ENCODE measurements at places on chromosomes 7 and 10.

- no peak for DNase-seq
These were observed 71.1 kb upstream of the SLC39A12 start for GRCh38 chr10:17880601-17881000.

DNA sequence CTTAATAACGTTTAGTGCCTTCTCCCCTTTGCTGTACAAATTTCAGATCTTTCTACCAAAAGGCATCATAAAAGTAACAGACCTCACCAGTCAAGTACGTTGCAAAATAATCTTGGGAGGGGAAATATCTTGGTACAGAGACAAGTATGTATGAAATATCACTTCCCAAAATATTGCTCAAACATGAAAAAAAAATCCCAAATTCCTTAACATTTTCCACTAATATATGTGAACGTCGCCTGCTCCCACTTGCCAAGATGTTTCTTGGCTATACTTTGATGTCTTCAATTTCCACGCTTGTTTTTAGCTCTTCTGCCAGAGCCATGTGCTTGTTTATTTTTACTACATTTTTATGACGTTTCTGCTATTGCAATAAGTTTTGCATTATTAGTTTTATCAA lies 223.5 kb downstream of the PLXNA4 start:
- no peak for DNase-seq

DNA sequence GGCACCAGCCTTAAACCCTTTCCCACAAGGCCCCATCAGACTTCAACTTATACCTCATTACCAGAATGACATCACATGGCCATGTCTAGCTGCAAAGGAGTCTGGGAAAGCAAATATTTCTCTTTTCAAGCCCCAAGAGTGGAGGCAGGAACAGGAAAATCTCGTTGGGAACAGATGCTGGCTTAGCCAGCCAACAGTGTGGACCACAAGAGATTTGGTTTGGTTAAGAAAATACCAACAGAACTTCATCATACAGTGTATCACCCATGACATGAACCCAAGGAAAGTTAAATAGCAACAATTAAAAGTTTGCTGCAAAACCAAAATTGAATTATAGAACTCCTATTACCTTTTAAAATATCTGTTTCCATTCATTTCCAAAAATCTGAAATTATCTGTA lies 2.2 kb upstream of the MET start:
- DNase-seq = no peak

GRCh38 chr10:79629955-79630327 lies 19.2 kb downstream of the SFTPA1 start:
- DNase-seq = no peak

DNA sequence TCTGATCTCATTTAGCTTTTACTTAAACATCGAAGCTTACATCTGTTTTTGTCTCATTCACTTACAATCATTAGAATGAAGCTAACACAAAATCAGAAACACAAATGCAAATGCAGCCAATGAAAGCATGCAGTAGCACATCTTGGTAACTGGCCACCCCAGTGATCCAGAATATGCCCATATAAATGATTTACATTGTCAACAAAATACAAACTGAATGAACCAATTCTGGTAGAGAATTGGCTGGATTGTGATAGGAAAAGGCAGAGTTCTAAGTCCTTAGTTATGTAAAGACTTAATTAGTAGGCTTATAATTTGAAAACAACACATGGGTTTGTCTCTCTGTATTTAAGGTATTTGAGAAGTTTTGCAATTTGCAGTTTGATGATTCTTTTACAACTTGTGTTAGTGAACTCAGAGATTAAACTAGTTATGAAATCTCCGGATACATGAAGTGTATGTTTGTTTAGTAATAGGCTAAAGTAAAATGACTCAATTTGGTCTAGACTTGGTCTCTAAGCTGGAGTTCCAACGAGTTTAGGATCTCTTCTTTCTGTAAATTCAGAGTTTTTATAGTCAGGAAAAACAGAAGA lies 21.2 kb downstream of the TECTB start:
- DNase-seq = no peak

- DNase-seq = no peak
These were observed 150.4 kb downstream of the PARD3 start for GRCh38 chr10:34664706-34665105.

GRCh38 chr10:71832967-71833366 lies 18.1 kb downstream of the PSAP start:
- no peak for DNase-seq

DNA sequence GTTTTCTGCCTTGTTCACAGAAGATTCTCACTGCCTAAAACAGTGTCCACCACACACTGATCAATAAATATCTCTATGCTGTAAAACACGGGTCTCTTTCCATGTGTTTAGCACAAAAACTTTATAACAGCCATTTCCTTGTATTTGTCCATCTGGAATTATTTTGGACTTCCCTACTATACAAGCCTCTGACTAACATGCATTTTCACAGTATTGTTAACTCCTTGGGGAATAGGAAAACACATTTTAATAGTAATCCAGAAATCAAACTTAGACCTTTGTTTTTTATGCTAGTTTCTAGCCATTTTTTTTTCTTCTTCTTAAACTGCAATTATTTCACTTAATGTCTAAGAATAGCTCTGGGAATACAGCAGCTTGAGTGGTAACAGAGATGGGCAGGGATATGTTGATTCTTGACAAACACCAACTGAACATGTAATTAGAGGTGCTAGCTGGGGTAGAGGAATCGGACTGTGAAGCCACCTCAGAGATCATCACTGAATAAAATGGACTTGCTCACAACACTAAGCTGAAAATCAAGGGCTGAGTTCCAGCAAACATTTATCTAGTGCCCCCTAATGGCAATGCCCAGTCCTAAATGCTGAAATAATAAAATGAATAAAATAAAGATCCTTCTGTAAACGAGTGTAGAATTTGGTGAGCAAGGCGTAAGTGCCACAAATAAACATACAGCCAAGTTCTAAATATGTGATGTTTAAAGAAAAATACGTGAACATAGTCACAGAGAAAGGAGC lies 593.1 kb downstream of the SORCS1 start:
- DNase-seq = no peak

- DNase-seq = no peak
These were observed 119.2 kb downstream of the LRRC4 start for GRCh38 chr7:127911968-127912511.

GRCh38 chr10:113244750-113245149 lies 294.7 kb downstream of the TCF7L2 start:
- no peak for DNase-seq

GRCh38 chr7:156842740-156843140 lies 50.2 kb downstream of the LMBR1 start:
- no peak for DNase-seq

DNA sequence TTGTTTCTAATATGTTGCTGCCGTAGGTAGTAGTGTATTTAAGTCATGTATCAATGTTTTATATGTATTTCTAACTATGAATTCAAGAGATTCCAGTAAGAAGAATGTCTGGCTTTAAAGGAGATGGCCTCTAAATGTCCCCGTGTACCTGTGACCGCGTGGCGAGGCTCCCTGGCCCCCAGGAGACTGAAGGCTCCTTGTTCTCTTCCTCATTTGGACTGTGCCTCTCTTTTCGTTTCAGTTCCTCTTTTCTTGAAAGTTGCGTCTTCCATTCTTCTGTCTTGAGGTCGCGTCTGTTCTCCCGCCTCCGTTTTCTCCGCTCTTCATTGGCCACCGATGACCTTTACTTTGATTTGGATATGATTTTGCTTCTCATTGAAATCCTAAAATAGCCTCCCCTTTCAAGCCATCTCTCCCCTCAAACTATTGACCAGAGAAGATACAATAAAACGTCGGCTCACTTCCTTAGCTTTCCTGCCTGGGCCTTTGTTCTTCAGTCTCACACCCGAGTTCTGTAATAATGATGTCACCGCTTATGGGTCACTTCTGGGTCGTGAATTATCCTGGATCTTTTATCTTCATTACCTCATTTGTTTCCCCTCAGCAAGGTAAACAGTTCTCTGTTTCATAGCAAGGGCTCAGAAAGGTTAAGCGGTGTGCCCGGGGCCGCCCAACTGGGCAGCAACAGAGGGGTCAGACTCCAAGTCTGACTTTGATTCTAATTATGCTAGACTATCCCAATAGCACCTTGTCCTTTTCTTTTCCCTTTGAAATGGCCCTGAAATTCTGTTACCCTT lies 28.7 kb downstream of the WIPI2 start:
- DNase-seq = no peak

DNA sequence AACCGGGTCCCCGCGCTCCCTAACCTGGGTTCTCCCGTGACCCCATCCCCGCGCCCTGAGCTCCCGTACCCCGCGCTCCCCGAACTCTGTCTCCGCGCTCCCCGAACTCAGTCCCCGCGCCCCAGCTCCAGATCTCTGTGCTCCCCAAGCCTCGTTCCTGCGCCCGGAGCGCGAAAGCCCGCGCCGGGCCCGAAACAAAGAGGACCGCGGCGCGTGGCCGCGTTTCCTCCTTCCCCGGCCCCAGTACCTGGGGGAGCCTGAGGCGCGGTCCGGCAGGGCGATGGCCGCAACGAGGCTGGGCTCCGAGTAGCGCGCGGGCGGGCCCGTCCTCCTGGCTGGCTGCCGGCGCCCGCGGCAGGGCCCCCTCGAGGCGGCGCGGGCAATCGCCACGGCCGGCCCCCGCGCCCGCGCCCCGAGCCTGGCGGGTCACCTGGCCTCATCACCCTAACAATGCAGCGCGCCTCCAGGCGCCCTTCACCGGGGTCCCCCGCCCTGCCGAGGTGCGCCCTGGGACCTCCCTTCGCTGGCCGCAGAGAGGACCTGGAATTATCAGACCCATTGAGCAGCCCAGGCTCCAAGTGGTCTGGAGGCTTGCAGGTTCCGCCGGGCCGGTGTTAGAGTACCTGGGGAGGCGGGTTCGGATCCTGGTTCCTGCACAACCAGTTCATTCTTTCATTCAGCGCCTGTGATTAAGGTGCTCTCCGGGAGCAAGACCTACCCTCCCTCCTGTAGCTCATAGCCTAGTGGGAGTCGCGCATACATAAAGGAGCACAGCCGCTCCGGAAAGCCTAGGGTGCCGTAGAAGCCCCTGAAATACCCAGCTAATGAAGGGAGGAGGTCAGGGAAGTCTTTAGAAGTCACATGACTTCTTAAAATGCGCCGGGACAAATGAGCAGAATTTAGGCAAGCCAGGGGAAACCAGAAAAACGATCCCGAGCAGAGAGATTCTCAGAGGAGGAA lies at the start of gene TNS3:
TSS of gene TNS3 (minus strand) at position 308 of the 960 bp plus-strand sequence. CDS start 142,475 bp downstream, outside the sequence.
- DNase-seq = no peak

GRCh38 chr10:84200537-84201243 lies 6.4 kb downstream of the CDHR1 start:
- no peak for DNase-seq

- no peak for DNase-seq
These were observed 35.2 kb upstream of the FZD1 start for GRCh38 chr7:91228927-91229558.

DNA sequence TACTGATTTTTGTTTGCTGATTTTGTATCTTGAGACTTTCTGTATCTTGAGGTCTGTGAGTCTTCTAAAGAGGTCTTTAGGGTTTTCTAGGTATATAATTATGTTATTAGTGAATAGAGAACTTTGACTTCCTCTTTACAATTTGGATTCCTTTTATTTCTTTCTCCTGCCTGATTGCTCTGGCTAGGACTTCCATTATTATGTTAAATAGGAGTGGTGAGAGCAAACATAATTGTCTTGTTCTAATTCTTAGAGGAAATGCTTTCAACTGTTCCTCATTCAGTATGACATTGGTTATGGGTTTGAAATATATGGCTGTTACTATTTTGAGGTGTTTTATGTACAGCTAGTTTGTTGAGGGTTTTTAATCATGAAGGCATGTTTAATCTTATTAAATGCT lies 308.0 kb upstream of the TEX47 start:
- no peak for DNase-seq

GRCh38 chr7:105799677-105800076 lies 76.7 kb downstream of the ATXN7L1 start:
- no peak for DNase-seq

- DNase-seq = peak; percentile 51
These were observed 124.4 kb downstream of the PON1 start for GRCh38 chr7:95199779-95200558.

DNA sequence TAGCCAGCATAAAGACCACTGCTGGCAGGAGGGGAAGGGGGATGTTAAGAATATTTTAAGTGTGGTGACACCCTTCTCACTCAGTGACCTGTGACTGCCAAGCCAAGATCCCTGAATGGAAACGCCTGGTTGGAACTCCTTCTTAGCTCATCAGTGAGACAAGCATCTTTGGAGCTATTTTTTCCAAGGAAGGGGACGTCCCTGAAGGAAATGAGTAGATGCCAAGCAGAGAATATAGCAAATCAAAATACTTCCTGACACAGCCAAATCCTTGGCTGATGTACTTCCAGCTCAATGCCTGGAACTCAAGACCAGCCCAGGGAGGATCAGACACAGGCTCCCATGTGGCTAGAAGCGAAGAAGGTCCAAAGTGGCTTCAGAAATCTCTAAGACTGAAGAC lies 82.2 kb downstream of the SORBS1 start:
- no peak for DNase-seq

DNA sequence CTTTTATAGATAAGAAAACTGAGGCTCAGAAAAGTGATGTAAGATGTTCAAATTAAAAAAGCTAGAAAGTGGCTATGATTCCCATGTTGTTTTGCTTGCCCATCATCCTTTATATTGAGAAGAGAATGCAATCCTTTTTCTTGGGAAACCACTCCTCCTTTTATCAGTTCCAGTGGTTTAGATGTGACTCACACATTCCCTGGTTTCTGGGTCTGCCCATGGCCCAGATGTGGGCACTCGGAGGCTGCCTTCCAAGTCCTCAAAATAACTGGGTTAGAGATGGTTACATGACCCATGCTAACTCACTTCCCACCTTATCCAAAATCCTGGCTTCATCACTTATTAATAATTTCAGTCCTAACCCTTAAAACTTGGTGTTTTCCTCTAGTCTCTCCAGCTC lies 550.0 kb downstream of the MDFIC start:
- DNase-seq = no peak

DNA sequence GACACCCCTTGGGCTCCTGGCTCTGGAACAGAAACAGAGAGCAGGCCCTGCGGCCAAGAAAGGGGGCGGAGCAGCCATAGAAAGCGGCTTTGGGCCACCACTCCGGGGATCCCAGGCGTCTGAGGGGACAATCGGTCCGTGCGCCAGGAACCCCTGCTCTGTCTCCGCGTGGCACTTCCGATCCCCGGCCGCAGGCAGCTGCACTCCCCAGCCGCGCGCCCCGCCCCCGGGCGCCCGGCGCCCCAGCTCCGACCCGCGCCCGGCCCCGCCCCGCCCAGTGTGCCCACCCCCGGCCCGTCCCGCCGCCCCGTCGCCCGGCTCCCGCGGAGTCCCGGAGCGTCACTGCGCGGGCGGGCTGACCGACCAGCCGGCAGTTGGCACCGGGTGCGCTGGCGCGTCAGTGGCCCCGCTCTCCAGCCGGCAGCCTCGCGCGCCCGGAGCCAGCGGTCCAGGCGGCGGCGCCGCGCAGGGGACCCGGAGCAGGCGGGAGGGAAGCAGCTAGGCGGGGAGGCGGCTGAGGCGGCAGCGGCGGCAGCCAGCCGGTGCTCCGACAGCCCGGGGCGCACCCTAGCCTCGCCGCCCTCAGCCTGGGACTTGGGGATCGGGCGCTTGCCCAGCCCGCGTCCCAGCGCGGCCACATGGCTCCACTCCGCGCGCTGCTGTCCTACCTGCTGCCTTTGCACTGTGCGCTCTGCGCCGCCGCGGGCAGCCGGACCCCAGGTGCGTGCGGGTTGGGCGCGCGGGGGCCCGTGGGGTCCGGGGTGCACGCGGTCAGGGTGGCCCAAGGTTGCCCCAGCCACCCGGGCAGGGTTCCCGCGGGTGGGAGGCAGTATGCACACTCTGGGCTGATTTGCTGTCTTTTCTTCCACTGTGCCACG lies at the start of gene ADAMTS14:
TSS of gene ADAMTS14 (plus strand) at position 342 of the 878 bp plus-strand sequence. CDS start at position 639, 297 bp downstream.
- no peak for DNase-seq

- no peak for DNase-seq
These were observed 52.4 kb upstream of the TMEM140 start for GRCh38 chr7:135095450-135095849.

GRCh38 chr10:126959906-126960685 lies 54.9 kb downstream of the DOCK1 start:
- no peak for DNase-seq

Data from DMS 273 treated with DMSO at 0.1 percent for 48 hours (cell line).